ENCODE measurements at places on chromosomes 1 and 21. TPM values are rescaled to one million over a fixed set of nuclear protein-coding genes. Genes with fewer than 3 reads are reported as not detected.

SPRR5 gene
- total RNA-seq: not detected

DNA sequence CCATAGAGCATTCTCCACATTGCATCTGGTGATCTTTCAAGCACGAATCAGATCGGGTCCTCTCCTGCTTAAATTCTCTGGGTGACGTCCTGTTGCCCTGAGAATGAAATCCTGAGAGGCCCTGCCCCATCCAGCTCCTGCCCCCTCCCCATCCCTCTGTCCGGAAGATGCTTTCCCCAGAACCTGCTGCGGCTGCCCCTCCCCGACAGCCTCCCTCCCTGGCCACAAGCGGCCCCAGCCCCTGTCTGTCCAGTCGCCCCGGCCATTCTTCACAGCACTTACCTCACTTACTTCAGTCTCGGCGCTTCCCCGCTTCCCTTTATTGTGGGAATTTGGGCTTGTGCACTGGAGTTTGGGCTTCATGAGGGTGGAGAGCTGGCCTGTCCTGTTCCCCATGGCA is 40.3 kb downstream of the TAS1R2 start:
- no peak for DNase-seq

SPRR2D gene
- total RNA-seq: not detected

- no peak for DNase-seq
Measured at GRCh38 chr21:27418346-27418745, 451.5 kb upstream of the ADAMTS5 start.

DNA sequence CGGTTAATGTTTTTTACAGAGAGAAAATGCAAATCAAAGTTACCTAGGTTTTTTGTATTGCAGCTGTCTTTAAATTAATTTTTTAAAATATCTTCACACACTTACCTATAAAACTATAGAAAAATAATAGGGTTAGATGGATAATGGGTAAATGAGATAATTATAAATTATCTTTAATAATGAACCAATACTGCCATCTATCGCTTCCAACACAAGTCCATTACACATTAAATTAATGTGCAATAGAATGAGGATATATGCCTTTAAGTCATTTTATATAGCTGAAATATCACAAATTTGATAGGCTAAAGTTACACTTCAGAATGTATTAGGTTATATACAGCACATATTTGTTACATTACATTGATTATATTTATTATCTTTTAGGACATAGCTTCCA is 2212.8 kb downstream of the MRPL39 start:
- DNase-seq: no peak

CLIC6 gene
- 0.05 TPM for total RNA-seq

DNA sequence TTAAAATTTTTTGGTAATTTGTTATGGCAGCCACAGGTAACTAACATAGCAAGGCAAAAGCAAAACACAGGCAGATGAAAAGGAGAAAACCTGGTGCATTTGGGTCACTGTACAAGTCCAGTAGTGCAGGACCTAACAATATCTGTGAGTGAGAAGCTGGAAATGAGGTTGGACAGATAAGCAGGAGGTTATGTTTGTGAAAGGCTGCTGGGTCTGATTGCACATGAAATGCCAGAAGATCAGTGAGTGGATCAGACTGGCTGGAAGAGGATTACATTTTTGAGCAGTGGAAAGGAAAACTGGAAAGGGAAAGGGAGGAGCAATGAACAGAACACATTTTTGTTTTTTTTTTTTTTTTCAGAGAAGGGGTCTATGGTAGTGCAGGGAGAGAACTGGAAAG is 73.6 kb downstream of the CYYR1 start:
- DNase-seq: no peak

FASLG gene
- not detected for total RNA-seq

DNA sequence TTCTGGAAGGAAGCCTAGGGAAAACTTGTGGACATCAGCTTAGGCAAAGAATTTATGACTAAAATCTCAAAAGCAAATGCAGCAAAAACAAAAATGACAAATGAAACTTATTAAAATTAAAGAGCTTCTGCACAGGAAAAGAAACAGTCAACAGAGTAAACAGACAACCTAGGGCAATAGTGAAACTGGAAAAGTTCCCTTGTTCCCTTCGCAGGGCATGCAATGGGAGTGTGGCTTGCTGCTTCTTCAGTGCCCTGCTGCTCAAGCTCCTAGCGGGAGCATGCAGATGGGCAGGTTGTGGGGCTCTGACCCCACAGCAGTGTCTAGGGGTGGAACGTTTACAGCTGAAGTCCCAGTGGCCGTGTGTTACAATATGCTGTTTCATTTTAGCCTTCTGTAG is 1797.4 kb downstream of the NCAM2 start:
- DNase-seq: no peak

ACP6 gene
- total RNA-seq: 12.0 TPM

- no peak for DNase-seq
Measured at GRCh38 chr1:109249654-109250401, 489 bp downstream of the CELSR2 start.

DNA sequence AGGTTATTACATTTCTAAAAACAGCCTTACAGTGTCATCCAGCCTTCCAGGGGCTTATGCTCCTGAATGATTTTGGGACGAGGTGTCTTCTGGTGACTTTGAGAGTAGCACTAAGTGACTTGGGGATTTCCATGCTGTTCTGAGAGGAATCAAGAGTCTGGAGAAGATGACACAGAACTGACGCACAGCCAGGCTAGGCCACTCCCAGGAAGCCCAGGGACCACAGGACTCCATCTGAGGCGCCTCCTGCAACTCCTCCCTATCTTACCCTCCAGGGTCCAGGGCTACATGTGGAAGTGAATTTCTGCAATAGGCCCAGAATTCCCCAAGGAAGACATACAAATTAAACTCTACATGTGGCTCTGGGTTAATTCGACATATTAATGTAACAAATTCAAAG is 92.5 kb downstream of the SLC25A24 start:
- no peak for DNase-seq

GRCh38 chr1:25065795-25066238 is 135.7 kb upstream of the RUNX3 start:
- no peak for DNase-seq

LCE3D gene
- total RNA-seq: not detected

- no peak for DNase-seq
Measured at GRCh38 chr1:198291036-198291435, 134.2 kb downstream of the NEK7 start.

DNA sequence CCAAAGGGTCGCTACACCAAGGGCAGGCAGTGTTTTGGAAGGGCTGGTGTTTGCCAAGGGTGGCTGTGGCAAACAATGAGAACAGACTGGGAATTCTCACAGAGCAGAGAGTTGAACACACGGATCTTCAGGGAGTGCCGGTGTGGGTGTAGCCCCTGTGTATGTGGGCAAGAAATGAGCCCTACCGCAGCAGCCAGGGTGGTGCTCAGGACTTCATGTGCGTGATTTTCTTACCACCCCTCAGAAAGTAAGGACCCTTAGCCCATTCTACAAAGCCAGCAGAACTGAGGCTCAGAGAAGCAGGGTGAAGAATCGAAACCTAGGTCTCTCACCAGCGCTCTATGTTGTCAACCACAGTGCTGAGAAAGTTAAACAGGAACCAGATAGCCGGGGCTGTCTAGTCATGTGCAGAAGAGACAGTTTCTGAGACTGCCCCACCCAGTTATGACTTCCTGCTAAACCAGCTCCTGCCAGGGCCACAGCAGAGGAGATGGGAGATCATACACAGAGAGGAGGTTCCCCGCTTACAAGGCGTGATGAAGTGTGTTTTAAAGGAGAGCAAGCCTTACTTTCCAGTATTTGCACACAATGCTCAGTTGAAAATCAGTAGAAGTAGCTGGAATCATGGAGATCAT is 21.9 kb upstream of the MORC3 start:
- no peak for DNase-seq

- DNase-seq: no peak
Measured at GRCh38 chr1:49013079-49013478, 236.4 kb upstream of the BEND5 start.

- DNase-seq: no peak
Measured at GRCh38 chr1:216064643-216065042, 358.6 kb downstream of the USH2A start.

GRCh38 chr1:78830321-78830720 is 176.2 kb downstream of the ADGRL4 start:
- no peak for DNase-seq

DNA sequence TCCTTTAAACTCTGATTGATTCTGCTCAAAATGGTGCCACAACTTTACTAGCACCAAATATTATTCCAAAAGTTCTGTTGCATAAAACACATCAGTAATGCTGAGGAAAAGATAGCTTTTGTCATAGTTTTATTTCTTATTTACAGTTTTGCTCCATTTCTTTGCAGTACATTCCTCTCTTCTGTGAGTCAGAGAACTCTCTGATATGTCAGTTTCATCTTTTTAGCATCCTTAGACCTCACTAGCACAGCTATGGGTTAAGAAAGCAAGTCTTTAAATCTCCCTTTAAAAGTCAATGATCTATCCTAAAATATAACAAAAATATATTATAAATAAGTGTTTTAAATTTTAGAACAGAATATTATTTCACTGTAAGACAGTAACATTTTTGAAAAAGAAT is 356.6 kb upstream of the SNX7 start:
- DNase-seq: no peak

- no peak for DNase-seq
Measured at GRCh38 chr1:167722152-167722869, 529 bp downstream of the MPZL1 start.

DNA sequence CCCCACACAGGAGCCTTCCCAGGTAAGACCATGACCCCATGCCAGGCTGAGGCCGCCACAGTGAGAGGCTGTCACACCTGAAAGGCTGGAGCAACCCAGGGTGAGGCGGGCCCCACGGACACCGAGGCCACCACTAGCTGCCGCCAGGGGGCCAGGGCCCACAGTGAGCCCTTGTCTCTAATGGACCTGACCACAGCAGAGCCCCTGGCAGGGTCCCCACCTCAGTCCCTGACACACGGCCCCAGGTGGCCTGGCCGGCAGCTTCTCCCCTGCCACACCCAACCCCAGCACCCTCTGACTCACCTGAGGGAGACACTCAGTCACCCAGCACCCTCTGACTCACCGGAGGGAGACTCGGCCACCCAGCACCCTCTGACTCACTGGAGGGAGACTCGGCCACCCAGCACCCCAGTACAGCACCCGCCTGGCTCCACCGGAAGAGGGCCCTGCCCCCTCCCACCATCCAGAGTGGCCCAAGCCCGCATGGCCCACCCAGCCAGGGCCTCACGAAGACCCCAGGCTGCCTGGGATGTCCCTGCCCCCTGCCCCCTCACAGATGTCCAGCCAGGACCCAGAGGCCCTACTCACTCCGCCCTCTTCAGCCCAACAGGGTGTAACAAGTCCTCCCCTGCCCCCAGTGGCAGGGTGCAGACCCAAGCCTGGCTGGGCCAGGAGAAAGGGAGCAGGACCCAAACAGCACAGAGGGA is 4.4 kb downstream of the DVL1 start:
- DNase-seq: peak; percentile 84

DNA sequence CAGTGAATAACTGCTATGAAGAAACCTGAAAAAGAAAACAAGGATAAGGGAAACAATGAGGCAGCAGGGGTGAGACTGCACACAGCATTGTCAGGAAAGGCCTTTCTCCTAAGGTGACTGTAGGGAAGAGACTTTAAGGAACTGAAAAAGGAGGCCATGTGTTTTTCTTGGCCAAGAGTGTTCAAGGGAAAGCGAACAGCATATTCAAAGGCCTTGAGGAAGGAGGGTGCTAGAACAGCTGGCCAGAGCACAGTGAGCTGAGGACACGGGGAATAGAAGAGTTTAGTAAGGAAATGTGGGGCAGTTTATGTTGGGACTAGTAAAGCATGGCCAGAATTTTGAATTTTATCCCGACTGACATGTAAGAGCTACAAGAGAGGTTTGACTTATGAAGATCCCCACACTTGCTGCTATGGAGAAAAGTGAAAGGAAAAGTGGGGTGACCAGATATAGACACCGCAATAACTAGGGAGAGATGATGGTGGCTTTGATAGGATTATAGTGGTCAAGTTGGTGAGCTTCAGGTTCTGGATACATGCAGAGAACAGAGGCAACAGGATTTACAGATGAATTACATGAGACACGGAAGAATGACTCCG is 1.4 kb downstream of the RWDD2B start:
- DNase-seq: no peak

DNA sequence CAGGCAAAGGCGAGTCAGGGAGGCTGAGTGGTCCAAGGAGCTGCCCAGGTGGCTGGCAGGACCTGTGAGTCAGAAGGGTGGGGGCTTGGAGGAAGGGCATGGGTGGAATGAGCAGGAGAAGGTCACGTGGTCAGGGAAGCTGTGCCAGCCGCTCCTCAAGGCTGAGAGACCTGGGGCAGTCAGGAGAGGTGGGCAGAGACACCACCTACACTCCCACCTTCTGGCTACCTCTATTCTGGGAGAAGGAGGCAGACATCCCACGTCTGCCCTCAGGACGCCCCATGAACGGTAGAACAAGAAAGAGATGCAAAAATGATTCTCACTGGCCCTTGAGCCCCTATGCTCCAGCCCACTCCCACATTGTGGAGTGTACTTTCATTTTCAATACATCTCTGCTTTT is 151.8 kb upstream of the RAB4A start:
- no peak for DNase-seq

GRCh38 chr1:241422470-241422869 is 65.5 kb upstream of the RGS7 start:
- DNase-seq: no peak

OR2T35 gene
- not detected for total RNA-seq

DNA sequence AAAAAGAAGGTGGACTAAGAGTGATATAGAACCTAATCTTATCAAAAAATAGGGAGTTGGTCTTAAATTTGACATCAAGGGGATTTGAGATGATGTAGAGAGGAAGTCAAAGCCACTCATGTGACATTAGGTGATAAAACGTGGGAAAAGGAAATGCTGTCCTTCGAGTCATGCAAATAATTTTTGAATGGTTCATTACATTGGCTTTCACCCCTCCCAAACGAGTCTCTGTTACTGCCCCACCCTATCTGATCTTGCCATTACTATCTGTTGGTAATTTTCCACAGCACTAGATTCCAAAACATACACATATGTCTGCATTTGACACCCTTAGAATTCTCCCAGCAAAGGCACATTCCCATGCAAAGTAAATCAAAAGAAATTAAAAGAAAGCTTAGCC is 531.1 kb upstream of the ADAMTS5 start:
- no peak for DNase-seq

PKP1 gene
- total RNA-seq: 0.44 TPM

KCND3 gene
- not detected for total RNA-seq

TMED5 gene
- total RNA-seq: 45.6 TPM

DNAJC28 gene
- total RNA-seq: 1.5 TPM

DNA sequence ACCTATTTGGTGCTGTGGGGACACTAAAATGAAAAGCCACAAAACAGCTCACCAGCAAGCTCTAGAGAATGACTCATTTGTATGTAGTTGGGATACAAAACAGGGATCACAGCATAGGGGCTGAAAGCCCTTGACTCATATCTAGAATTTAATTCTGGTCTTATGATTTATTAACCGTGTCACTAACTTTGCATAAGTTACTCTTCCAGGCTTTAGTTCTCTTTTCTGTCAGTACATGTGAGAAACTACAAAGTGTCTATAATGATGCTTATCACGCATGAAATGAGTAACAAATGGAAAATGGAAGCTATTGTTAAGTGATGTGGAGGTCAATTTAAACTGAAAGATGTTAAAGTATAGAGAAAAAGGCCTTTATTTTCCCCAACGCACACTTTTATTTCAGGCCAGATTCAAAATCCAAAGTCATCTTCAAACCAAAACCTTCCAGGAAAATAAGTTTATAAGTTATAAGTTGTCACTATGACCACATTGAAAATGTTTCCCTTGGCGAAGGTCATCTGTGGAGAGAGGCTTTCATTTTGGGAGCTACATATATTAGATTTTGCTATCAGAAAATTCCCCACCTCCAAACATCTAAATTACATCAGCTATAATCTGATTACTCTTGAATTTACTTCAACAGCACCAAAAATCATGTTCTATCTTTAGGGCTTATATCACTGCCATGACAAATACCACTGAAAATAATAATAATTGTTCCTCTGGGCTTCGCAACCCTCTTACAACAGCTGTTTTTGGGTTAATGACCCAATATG is 430.5 kb downstream of the MRPL39 start:
- DNase-seq: no peak
